ENCODE measurements at places on chromosomes 4 and X.

GRCh38 chrX:75155447-75155826 lies 646 bp downstream of the ABCB7 start:
- DNase-seq, result peak; percentile 10

- DNase-seq, result peak; percentile 1
Observed at GRCh38 chrX:137568741-137569469, 3.0 kb downstream of the ZIC3 start.

DNA sequence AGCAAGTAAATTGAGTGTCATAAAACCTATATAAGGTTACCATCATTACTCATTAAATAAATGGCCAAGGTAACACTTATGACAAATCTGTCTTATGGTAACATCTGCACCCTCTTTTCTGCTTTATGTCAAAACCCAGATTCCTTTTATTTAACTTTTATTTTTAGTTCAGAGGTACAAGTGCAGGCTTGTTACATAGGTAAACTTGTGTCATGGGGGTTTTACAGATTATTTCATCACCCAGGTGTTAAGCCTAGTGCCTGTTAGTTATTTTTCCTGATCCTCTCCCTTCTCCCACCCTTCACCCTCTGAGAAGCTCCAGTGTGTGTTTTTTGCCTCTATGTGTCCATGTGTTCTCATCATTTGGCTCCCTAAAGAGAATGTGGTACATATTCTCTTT lies 930.7 kb downstream of the CCSER1 start:
- no peak for DNase-seq

GRCh38 chr4:22607382-22607781 lies 85.4 kb upstream of the GBA3 start:
- DNase-seq, result peak; percentile 62

- no peak for DNase-seq
Observed at GRCh38 chr4:27270435-27270834, 409.8 kb downstream of the STIM2 start.

GRCh38 chr4:70709611-70710205 lies 12.1 kb upstream of the RUFY3 start:
- DNase-seq, result peak; percentile 30

DNA sequence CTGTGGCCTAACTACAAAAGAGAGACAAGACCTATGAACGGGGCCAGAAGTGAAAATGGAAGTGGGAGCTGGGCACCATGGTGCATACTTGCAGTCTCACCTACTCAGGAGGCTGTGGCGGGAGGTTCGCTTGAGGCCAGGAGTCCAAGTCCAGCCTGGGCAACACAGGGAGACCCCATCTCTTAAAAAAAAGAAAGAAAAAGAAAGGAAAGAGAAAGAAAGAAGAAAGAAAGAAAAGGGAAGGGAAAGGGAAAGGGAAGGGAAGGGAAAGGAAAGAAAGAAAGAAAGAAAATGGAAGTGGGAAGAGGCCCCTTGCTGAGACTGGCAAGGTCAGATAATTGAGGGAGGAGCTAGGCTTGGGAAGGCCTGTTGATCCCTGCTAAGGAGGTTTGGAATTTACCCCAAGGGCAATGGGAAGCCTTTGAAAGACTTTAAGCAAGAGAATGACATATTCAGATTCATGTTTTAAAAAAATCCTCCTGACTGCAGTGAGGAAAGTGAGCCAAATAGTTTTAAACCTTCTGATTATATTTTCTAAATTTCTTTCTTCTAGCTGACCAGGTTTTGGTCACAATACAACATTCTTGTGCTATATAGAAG lies 17.7 kb upstream of the HERC5 start:
- no peak for DNase-seq

DNA sequence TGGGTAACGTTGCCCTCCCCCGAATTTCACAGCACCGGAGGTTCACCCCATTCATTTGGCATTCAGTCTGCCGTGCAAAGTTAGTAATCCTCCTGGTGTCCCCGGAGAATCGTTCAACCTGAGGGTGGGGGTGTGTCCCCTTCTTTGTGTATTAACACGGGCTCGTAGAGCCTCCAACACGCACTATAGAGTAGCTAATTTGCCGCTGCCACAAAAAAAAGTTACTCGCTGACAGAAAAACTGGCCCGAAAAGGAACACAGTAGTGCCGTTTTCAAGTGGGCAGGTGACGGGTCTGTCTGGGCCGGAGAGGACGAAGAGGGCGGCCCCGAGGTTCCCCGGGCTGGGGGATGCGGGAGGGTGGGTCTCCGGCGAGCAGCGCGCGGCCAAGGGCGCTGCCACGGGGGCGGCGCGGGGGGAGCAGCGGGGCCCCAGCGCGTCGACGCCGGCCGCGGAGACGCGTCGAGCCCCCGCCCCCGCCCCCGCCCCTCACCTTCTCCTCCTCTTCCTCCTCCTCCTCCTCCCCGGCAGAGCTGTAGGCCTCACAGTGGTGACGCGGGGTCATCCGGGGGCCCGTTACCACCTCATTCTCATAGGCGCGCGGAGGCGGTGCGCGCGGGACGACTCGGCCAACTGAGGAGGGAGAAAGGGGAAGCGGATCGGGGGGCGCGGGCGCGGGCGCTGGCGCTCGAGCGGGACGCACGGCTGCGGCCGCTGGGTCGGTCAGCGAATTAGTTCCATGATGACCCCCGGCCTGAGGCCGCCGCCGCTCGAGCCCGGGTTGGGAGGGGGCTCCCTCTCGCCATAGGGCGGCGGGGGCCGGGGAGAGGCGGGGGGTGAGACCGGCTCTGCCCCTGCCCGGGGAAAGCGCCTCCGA lies 571 bp downstream of the CCNI start:
- DNase-seq, result no peak

All from NCI-H526 (cell line).